Stimulated activated CD4-positive, alpha-beta T cell treated with anti-CD3 and anti-CD28 coated beads, Interleukin-15, amount 100 ng/mL, for 48 hours (primary cell): ENCODE measurements at places on chromosomes 6 and 20.

DNA sequence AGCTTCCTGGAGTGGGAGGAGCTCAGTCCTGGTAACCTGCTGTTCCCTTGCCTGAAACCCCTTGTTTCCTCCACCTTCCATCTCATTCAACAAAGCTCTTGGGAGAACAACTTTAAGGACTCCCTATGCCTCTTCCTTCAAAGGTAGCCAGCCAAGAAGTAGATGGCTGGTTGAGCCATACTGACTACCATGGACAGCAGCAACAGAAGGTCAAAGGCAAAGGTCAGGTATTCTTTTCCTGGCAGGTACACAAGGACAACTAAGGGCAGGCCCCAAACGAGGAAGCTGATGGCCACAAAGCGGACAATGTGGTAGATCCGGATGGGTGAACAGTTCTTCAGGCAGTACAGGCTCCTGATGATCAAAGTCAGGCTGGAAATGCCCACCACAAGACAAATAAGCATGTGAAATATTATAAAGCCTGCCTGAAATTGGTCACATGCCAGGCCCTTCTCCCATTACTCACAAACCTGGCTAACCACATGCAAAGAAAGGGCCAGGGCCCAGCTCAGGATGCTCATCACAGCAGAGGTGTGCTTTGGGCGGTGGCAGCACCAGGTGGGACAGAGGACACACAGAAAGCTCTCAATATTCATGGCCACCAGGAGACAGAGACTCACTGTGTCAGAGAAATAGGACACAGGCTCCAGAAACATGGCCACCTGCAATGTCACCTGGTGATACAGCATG, 21.7 kb downstream of the UBD start:
- DNase-seq = no peak

GRCh38 chr20:12847872-12848271, 160.9 kb upstream of the SPTLC3 start:
- DNase-seq = no peak

DNA sequence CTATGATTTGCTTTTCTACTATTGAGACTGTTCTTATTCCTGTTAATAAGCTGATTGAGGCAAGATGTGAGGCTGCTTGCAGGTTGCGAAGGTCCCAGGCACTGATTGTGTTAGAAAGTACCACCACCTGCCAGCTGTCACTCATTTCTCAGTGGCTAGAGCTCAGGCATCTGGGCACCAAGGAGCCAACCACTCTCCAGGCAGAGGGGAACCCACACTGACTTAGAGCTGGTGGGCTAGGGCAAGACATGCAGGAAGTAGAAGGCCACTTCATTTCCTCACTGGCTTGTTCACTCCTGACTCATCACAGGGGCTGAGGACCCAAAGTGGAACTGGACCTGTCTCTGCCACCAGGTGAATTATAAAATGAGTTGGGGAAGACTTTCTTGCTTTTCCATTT, 7.8 kb upstream of the DLL1 start:
- no peak for DNase-seq

DNA sequence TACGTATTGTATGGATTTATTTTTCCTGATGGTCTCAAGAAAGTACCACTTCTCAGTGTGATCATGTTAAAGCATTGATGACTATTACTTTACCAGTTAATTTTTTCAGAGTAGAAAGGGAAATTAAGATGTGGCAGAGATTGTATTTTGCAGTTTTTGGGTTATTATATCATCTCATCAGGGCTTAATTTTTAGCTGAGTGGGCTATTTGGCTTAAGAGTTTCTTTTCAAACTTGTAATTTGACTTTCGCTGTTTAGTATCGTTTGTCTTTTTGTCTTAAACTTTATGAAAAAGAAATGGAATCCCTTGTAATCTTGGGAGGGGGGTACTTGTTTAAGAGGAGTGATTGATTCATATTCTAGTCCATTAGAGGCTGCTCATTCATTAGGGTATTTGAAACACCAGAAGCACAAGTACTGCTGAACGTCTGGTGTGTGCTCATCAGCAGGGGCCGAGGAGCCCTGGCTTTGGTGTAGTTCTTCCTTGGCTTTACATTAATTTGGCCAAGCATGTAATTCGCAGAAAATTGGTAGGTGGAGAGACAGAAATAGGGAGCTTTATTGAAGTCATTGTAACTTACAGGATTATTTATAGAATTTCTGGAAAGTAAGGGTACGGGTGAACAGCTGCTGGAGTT, 112.4 kb downstream of the TIAM2 start:
- DNase-seq = no peak

- DNase-seq = no peak
Measured at GRCh38 chr20:32727683-32728082, 15.6 kb downstream of the COMMD7 start.

DNA sequence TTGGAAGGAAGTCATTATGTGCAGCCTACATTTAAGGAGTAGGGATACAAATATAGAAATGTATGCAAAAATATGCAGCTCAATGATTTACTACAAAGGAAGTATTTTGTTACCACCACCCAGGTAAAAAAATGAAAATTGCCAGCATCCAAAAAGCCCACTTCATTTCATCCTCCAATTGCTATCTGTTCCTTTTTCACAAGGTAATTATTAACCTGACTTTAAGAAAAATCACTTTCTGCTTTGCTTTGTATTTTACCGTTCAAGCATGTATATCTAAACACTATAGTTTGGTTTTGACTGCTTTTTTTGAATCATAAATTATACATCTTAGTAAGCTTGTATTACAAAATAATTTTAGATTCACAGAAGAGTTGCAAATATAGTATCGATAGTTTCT, 768.5 kb upstream of the GJE1 start:
- DNase-seq = no peak

DNA sequence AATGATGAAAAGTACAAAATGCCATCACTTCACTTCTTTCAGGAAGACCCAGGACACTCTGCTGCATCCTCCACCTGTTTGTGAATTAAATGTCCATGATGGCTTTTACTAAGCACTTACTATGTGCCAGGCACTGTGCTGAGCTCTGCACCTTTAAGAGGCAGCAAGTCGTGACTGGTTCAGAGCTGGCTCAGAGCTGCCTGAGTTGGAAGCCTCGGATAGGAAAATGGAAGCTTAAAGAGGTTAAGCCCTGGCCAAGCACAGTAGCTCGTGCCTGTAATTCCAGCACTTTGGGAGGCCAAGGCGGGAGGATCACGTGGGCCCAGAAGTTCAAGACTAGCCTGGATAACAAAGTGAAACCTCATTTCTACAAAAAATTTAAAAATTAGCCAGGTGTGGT, 95.6 kb downstream of the SNX5 start:
- DNase-seq = no peak

GRCh38 chr20:38589351-38589750, 8.4 kb downstream of the ADIG start:
- no peak for DNase-seq
